ENCODE measurements at places on chromosomes 4 and X.

DNA sequence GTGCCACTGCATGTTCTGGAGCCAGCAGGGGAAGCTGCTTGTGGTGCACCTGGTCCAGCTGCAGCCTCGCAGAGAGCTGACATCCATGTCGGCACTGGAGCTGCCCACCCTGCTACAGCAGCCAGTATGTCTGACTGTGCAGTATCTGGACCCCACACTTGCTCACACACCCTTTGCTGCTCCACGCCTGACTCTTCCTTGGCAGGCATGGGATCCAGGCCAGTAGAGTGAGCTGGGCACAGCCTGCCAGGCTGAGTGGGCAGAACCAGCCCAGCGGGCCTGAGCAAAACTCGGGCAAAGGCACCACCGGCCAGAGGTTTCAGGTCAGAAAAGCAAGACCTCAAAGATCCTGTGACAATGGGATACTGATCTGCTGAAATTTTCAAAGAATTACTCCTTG, 690.1 kb downstream of the STPG2 start:
- no peak for DNase-seq

- DNase-seq = no peak
Observed at GRCh38 chr4:168907119-168907698, 102.8 kb downstream of the CBR4 start.

GRCh38 chr4:8052160-8052691, 106.4 kb downstream of the ABLIM2 start:
- no peak for DNase-seq

- DNase-seq = peak; percentile 49
Observed at GRCh38 chrX:119729408-119730201, 28.8 kb upstream of the SOWAHD start.

DNA sequence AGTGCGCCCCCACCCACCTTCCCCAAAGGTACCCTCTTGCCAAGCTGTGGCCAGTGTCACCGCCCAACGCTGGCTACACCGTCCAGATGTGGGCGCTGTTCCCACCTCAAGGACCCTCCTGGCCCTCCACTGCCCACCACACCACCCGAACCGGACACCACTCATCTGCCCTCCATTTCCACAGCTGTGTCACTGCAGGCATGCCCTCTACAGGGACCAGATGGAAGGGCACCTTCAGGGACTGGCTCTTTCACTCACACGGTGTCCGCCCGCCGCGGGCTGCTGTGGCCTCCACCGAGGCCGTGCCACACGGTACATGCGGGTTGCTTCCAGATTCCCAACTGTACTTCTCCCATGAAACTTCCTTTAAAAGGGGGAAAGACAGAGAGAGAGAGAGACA, 87.7 kb downstream of the FAM53A start:
- DNase-seq = peak; percentile 15

DNA sequence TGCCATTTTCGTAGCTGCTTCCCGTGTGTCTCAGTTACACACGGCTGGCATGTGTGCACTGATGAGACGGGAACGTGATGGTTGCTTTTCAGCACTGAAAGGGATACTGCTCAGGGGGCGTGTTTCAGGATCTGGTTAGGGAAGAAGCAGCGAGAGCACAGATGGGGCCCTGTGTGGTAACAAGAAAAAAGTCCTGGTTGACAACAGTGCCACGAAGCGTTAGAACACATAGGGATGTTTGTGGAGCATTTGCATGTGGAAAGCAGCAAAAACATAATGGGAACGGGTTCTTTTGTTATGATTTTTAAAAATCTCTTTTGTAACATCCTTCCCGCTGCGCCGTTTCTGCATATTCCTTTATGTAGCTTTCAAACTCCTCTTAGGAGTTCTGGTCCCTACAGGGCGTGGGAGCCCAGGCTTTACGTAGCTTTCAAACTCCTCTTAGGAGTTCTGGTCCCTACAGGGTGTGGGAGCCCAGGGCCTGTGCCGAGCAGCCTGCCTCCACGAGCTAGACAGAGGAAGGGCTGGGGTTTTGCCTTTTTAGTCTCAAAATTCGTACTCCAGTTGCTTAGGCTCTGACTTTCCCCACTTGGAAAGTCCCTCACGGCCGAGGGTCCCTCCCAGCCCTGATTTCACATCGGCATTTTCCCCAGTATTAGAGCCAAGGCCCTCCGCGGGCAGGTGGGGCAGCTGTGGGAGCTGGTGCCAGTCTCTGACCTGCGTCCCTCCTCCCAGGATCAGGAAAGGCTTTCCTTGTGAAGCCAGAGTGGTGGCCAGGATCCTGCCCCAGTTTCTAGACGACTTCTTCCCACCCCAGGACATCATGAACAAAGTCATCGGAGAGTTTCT, 11.0 kb upstream of the MSANTD1 start:
- no peak for DNase-seq

GRCh38 chrX:134374910-134375309, 85.1 kb upstream of the HPRT1 start:
- no peak for DNase-seq

DNA sequence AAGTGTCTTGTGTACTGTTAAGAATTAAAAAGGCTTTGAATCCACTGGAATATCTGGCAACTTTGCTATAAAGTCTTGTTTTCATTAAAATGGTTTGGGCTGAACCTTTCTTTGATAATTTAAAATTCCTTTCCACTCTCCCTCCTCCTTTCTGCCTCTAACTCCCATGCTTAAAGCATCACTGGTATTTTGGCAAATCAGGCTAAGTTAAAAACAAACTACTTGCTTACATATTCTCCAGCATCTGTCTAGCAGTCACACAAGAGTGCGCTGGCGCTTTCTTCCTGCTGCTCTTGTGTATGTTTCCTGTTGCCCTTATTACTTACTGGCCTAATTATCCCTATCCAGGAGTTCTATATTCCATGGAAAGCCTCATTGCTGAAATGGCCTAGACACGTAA, 136.6 kb downstream of the VEGFC start:
- no peak for DNase-seq

DNA sequence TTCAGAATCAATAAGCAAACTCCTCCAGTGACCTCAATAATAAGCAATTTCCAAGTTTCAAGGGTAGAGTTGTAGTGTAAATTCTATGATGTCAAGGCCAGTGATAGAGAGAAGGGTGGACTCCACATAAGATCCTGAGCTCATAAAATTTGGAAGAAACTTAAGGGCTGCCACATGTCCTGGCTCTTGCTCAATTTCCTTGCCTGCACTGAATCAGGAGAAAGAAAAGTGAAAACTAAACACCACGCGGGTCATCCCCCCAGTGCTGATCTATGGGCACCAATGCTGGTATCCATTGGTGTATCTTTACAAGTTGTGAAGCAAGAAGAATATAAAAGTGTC, 392.0 kb upstream of the INTU start:
- no peak for DNase-seq

DNA sequence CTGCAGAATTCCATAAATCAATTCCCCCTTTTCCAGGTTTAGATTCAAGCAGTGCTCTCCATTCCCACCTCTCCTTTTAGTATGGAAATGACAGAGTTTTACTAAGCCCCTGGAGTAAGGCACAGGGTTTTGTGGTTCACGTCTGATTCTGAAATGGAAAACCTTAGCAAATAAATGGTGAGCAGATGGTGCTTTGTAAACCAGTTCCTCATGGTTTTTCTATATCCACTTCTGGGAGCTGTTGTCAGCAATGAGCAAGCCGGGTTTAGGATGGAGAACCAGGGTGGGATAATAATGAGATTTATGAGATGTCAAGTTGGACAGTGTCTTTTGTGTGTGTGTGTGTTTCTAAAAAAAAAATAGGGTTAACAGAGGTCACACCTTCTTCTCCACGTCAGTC, 113.8 kb upstream of the RBPJ start:
- DNase-seq = no peak

DNA sequence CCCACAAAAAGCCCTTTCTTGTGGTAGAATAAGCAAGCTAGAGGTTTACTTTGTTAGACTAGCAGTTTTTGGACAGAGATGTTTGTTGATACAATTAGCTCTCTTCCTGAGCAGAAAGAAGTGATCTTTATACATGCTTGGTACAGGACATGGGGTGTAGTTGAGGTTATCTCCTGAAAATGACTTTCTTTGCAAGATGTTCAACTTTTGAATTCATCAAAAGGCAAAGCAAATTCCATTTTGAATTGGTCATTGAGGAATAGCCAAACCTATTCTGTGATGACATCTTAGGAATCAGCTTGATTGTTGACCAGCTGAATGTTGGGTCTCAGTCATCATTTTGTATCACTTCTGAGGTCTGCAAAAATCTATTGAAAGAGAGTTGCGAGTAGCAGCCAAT, 3.8 kb downstream of the CPE start:
- DNase-seq = no peak

DNA sequence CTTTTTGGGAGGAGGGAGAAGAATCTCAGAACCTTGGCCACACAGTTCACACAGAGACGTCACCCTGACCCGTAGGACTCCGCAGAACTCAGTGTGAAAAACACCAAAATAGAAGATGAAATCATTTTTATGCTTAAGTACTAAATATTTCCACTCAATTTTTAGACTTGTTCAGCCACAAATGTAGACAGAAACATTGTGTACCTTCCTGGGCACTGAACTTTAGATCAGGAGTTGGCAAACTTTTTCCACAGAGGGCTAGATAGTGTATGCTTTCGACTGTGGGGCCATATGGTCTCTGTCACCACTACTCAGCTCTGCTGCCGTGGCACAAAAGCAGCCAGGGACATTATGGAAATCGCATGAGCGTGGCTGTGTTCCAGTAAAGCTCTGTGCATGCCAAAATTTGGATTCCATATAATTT, 61.8 kb upstream of the STOX2 start:
- DNase-seq = no peak

DNA sequence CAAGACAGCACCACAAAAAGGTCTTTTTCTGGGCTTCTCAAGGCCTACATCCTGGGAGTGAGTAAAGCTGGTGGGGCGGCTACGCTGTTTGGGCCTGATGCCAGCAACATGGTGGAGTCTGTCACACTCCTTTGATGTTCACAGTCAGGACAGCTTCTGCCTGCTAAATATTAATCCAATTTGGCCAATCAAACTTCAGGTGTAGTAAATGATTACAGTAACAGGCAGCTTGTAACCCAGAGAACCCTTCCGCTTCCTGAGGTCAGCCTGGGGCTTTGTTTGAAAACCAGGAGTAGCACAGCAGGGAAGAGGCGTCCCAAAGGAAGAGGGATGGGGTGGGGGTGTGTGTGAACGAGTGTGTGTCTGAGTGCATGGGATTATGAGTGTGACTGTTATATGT, 220.4 kb downstream of the MAML3 start:
- DNase-seq = no peak
